Right renal cortex interstitium (tissue), 3 donors: ENCODE measurements at places on chromosomes 12 and 14.

DNA sequence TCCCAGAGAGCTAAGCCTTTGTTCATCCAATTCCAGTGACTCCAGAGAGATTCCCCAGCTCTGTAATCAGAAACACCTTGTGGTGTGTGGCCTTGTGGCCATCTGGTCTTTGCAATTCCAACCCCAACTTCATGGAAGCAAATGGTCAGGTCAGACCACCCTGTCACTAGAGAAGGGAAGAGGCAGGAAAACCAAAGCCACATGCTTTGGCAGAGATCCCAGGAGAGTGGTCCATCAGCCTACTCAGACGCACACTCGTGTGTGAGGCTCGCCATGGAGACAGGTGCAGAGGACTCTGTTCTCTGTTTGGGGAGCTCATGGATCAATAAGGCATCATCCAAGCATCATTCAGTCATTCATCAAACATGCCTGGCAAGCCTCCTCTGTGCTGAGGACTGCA, 46.2 kb upstream of the TUNAR start:
- DNase-seq = no peak

DNA sequence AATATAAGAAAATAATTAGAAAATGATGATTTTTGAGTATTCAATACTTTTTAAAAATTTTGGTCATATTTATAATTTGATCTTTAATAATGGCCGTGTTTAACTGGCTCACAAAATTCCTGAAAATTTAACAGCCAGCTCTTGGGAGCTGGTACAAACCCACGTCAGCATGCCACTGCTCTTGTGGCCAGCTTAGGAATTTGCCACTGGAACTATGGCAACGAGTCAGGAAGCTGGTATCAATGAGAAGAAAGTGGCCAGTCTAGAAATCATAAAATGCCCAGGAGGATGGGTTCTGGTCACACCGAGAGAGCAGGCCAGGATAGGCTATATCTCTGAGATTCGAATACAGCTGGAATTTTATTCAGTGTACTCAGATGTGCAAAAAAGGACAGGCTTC, 72.2 kb upstream of the PLEKHG3 start:
- no peak for DNase-seq

- DNase-seq = no peak
Measured at GRCh38 chr14:86039176-86039575, 509.2 kb downstream of the FLRT2 start.

GRCh38 chr12:131681257-131681620, 29.7 kb upstream of the SFSWAP start:
- no peak for DNase-seq

DNA sequence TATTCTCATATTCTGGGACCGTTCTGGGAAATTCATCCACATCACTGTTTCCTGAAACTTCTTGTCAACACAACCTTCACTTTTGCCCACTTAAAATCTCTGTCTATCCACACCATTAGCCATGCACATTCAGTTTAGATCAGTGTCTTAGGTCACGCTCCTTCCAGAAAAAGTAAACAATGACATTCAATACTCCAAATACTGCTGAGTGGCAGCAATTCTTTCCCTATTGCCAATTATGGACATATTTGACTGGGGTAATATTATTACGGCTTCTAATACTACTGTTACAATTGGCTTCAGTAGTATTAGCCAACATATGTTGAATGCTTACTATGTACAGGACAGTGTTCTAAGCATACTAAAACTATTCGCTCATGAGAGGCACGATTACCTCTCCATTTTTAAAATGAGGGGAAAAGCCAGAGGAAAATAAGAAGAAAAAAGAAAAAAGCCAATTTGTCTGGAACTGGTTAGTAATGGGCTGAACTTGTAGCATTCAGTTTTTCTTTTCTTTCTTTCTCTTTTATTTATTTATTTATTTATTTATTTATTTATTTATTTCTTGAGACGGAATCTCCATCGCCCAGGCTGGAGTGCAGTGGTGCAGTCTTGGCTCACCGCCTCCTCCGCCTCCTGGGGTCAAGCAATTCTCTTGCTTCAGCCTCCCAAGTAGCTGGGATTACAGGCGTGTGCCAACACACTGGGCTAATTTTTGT, 23.4 kb downstream of the LTBR start:
- no peak for DNase-seq

DNA sequence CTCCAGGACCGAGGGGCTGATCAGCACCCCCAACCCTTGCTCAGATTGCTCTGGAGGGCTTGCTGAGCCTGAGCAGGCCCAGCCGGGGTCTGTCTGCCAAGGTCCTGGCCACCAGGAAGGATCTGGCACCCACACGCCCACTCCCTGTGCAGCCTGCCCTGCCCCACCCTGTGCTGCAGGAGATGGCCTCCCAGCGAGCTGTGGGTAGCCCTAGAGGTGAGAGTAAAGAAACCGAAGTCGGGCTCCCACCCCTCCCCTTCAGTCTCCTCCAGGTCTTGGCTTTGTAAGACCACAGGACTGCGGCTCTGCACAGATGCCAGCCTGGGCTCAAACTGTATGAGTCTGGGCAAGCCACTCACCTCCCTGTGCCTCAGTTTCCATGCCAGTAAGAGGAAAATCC, 307.8 kb downstream of the BCL11B start:
- no peak for DNase-seq

DNA sequence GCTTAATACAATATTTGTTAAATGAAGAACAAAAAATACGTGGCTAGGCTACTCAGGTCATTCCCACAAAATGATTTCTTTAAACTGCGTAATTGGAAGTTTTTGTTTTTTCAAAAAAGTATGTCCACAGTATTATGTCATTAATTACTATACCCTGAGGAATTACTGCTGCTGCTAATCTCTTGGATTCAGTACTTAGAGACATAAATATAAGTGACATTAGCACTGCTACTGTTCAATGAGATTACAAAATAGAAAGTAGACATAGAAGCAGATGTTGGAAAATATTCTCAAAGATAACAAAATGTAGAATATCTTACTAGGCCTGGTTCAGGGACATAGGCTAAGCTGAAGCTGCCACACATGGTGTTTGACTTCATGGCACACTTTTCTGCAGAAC, 36.3 kb downstream of the HMGA2 start:
- no peak for DNase-seq

DNA sequence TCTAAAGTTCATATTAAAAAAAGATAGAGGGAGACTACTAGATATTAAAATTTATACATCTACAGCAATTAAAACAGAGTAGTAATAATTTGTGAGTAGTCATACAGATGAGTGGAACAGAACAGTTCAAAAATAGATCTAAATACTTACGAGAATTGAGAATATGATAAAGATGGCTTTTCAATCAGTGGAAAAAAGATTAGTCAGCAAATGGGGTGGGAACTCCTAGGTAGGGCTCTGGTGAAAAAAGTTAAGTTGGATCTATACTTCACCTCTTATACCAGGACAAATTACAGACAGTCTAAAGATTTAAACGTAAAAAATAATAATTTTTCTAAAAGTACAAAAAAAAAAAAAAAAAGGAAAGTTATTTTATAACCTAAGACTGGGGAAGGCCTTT, 66.9 kb downstream of the GPATCH2L start:
- no peak for DNase-seq

- DNase-seq = no peak
Measured at GRCh38 chr12:78146365-78146772, 315.7 kb downstream of the NAV3 start.

- no peak for DNase-seq
Measured at GRCh38 chr12:130362060-130362459, 24.4 kb downstream of the PIWIL1 start.

DNA sequence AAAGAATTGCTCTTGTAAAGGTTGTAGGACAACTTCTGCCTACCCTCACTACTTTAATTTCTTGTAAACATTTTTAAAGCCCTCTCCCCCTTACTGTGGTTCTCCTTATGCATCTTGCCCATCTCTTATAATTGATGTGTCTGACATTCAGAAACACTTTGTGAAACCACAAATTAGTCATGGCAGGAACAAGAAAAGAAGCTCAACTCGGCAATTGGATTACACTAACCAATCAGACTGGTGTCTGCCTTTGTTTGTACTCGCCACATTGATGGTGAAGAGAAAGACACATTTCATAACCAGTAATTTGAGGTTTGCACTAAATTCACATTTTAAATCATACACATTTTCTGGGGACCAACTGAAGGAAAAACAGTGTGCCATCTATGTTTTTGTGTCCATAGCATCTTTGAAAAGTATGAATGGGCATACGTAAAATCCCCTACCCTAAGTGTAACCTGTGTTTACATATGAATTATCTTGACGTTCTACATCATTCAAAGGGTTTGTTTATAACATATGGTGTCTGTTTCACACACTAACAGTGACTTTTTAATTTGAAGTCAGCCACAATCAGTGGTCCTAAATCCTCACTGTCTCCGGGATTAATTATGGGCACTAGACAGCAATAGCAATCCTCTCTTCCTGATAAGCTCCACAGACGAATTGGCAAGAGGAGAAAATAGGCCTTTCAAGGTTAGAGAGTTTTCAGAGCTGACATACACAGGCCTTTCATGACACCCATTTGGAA, 49.9 kb downstream of the OTX2 start:
- DNase-seq = no peak

GRCh38 chr14:72201645-72202044, 269.4 kb downstream of the RGS6 start:
- DNase-seq = no peak

DNA sequence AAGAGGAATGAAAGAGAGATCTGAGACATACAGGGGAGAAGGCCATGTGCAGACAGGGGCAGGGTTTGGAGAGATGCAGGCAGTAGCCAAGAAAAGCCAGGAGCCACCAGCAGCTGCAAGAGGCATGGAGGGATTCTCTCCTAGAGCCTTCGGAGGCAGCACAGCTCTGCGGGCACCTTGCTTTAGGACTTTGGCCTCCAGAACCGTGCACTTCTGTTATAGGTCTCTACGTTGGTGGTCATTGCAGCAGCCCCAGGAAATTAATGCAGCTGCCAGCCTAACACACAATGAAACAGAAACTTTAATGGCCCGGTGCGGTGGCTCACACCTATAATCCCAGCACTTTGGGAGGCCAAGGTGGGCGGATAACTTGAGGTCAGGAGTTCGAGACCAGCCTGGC, 14.7 kb upstream of the VRK1 start:
- DNase-seq = no peak

DNA sequence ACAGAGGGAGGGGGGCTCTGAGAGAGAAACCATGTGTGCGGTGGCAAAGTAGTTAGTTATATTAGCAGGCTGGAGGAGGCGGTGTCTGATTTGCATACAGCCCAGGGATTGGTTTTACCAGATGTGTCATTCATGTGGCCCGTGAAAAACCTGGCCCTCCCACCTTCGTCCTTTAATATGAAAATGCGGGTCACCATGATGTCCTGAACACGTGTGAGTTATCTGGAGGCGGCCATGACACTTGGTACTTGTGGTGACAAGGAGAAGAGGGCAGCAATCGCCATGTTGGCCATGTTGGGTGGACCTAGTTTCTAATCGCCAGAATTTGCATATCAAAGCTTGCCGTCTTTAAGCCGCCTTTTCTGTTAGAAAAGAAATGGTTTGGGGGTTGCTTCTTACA, 108.8 kb downstream of the RAD51B start:
- no peak for DNase-seq

DNA sequence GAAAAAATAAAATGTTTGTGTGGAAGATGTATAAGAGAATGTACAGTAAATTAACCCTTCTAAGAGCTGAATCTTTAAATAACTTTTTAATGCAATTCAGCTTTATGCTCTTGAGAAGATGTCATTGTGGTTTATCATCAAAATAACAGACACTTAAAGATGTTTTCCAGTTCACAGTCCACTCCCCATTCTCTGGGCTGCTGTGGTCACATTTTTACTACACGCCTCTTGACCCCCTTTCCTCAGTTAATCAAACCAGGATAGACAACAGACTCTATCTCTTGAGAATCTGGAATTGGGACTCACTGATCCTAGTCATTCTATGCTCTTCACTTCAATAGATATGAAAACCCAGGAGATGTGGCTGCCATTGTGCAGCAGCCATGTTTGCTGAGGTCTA, 24.7 kb upstream of the OR6J1 start:
- DNase-seq = no peak

DNA sequence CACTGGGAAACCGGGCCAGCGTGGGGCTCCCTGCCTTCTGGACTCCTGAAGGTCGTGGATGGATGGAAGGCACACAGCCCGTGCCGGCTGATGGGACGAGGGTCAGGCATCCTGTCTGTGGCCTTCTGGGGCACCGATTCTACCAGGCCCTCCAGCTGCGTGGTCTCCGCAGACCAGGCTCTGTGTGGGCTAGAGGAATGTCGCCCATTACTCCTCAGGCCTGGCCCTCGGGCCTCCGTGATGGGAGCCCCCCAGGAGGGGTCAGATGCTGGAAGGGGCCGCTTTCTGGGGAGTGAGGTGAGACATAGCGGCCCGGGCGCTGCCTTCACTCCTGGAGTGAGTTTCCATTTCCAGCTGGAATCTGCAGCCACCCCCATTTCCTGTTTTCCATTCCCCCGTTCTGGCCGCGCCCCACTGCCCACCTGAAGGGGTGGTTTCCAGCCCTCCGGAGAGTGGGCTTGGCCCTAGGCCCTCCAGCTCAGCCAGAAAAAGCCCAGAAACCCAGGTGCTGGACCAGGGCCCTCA, 26.9 kb downstream of the HIP1R start:
- no peak for DNase-seq

DNA sequence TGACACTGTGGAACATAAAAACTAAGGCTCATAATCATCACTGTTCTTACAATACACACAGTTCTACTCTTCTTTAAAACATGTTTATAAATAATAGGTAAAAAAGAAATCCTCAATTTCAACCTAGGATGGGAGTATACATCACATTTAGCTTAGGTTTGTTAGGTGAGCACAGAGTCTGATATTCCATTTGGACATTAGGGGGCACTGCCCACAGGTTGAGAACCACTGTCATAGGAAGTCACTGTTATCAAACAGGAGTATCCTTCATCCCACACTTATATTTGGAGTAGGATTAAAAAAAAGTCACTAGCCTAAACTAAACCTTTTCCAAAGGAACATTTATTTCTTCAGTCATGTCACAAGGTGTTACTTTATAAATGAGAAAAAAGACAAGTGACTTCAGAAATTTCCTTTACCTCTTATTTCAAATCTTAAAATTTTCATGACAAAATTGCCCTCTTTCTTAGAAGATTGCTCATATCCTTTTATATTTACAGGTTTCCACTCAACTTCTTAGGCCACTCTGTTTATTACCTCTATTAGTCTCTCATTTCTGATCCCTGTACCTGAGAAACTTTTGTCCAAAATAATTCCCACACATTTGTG, 240.6 kb downstream of the CPNE8 start:
- DNase-seq = no peak

GRCh38 chr12:40959041-40959440, 229.1 kb upstream of the PDZRN4 start:
- no peak for DNase-seq

DNA sequence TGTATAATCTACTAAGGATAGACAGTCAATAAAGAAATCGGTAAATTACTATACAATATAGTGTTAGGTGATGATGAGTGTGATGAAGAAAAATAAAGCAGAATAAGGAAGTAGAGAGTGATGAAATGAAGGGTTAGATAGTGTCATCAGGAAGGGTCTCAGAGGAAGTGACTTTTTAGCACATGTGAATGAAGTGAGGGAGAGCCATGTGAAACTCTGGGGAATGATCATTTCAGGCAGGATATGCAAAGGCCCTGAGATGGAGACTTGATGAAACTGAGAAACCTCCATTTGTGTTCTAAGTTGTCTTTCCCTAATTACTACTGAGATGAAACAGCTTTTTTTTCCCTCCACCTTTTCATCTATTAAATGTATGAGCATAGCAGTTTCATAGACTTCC, 19.4 kb upstream of the GNPTAB start:
- no peak for DNase-seq
